ENCODE measurements at places on chromosomes 16 and 17.

- no peak for DNase-seq
Measured at GRCh38 chr17:862582-862981, 80.4 kb downstream of the MRM3 start.

DNA sequence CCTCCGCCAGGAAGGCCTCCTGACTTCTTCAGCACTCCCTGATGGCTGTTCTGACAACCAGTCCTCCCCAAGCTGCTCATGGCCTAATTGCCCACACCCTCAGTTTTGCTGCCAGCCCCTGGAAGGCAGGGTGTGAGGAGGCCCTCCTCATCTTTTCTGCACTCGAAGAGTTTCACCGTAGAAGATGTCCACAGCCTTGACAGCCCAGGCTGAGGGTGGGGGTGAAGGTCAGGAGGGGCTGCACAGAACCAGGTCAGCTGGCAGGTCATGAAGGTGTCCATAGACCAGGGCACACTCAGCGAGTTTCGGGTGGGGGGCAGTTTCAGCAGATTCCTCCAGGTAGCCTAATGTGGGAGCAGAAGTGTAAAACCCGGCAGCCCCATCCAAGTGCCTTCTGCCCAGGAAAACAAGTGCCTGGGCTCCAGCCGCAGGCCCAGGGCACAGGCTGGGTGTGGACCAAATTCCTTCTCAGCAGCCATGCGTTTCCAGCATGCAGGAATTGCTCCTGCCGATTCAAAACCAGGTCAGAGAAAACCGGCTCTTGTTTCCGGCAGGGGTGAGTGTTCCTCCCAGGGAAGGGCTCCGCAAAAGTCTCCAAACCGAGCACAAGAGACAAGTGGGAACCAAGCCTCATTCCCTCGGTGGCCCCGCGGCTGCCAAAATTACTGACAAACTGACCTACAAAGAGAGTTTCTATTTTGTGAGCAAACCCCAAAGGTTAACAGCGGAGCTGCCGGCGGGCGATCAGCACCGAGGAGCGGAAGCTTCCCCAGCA is 228.8 kb downstream of the C16orf78 start:
- DNase-seq: no peak

- no peak for DNase-seq
Measured at GRCh38 chr17:58059141-58059540, 24.1 kb upstream of the DYNLL2 start.

DNA sequence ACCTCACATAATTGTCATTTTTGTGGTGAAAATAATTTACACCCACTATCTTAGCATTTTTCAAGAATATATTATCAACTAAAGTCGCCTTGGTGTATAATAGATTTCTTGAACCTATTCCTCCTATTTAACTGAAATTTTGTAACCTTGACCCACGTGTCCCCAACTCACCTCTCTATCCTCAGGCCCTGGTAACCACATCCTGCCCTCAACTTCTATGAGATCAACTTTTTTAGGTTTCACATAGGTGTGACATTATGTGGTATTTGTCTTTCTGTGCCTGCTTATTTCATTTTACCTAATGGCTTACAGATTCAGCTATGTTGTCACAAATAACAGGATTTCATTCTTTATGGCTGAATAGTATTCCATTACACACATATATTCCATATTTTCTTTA is 73.0 kb upstream of the CNTNAP4 start:
- no peak for DNase-seq

GRCh38 chr17:13702266-13702665 is 100.5 kb upstream of the HS3ST3A1 start:
- DNase-seq: no peak

GRCh38 chr17:75876938-75877751 is 1.2 kb downstream of the TRIM47 start:
- no peak for DNase-seq

DNA sequence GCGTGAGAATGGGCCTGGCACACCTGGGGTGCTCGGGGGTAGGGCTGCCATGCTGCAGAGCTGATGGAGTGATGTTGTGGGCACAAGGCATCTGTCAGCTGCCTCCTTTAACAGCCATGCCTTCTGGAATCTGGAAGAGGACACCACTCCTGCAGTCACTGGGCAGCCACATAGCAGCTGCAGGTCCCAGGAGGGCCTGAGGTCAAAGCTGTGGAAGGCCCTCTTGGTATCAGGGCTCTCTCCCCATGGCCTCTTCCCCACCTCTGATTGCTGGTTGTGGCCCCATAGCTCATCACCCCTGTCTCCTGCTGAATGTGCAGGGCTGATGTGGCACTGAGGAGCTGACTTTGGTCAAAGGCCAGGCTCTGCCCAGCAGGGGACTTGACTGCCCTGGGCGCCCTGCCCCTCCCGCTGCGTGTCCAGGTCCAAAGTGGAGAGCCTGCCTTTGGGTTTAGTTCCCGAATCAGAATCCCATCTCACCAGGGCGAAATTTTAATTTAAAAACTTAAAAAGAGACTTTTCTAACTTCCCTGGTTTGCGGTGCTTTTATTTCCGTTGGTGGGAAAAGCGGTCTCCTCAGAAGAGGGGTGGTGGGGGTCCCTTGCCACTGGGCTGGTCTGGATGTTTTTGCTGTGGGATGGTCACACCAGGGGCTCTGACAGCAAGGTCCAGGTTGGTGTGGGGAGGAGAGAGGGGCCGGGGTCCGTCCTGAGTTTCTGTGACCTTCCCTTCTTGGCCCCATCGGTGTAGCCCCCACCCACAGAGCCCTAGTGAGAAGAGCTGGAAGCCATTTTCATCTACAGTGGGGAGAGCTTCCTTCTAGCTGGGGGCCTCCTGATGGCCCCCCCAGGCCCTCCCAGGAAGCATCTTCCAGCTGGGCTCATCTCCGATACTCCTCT is 5.9 kb downstream of the UBALD2 start:
- no peak for DNase-seq

DNA sequence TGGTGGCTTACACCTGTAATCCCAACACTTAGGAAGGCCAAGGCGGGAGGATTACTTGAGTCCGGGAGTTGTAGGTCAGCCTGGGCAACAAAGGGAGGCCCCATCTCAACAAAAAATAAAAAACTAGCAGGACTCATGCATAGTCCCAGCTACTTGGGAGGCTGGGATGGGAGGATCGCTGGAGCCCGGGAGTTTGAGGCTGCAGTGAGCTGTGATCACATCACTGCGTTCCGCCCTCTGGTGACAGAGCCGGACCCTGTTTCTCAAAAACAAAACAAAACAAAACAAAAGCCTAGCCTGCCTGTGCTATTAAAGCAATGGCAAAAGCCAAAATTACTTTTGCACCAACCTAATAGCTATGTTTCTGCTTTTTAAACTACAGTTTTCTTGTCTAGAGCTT is 1.5 kb downstream of the FCSK start:
- DNase-seq: no peak

DNA sequence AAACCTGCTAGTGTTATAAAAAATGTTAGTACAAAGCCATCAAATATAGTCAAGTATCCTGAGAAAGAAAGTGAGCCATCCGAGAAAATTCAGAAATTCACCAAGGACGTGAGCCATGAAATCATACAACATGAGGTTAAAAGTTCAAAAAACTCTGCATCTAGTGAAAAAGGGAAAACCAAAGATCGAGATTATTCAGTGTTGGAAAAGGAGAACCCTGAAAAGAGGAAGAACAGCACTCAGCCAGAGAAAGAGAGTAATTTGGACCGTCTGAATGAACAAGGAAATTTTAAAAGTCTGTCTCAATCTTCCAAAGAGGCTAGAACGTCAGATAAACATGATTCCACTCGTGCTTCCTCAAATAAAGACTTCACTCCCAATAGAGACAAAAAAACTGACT is 31.7 kb downstream of the RBBP6 start:
- DNase-seq: no peak

DNA sequence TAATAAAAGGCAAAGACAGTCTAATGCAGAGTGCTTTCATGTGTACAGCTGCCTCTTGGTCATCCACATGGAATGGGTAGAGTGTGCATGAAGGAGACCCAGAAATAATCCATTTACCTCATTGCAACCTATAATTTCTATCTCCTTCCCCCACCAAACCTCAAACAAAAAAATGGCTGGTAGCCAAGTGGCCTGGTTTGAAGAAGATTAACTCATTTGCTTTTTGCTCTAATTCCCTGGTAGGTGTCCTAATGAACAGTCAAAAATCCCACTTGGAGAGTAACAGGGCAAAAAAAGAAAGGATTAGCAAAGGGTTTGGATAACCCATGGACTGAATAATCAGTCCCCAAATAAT is 13.0 kb upstream of the LYRM9 start:
- no peak for DNase-seq

DNA sequence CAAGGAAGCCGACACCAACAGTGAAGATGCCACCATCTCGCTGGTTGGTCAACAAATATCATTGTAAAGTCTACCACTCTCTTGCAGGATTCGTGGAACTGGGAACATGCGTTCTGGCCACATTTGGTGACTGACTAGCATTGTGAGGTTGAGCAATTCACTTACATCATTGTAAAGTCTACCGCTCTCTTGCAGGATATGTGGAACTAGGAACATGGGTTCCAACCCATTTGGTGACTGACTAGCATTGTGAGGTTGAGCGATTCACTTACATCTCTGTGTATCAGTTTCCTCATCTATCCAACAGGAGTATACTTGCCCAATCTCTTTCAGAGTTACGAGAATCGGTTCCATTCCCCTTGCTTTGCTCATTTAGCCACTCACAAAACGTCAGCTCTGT is 42.6 kb upstream of the RPH3AL start:
- DNase-seq: no peak

GRCh38 chr17:42783062-42783790 is 2.8 kb downstream of the WNK4 start:
- no peak for DNase-seq

GRCh38 chr17:7014995-7015958 is 2.9 kb downstream of the RNASEK start:
- no peak for DNase-seq

- DNase-seq: peak; percentile 51
Measured at GRCh38 chr16:57815987-57816745, 13.9 kb upstream of the KIFC3 start.

DNA sequence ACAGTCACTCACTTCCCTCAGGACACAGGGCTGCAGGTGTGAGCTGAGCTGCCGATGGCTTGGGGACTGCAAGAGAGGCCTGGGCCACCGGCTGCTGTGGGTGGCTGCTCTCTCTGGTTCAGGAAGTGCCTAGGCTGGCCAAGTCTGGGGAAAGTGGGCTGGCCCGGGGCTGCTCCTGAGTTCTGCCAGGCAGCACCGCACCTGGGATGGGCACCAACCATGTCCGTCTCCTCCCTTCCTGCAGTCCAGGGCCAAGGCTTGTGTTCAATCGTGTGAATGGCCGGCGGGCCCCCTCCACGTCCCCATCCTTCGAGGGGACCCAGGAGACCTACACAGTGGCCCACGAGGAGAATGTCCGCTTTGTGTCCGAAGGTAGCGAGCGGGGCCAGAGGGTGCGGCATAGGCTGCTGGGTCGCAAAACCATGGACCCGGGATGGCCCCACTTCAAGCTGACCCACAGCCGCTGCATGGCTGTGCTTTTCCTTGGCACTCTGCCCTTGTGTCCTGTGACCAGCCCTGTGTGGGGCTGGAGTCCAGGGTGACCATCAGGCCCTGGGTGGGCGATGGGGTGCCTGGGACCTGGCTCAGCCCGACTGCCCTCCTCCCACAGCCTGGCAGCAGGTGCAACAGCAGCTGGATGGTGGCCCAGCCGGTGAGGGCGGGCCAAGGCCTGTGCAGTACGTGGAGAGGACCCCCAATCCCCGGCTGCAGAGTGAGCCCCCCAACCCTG is 1.8 kb upstream of the WDR90 start:
- DNase-seq: no peak

- DNase-seq: no peak
Measured at GRCh38 chr17:75566416-75566815, 21.2 kb upstream of the MYO15B start.

DNA sequence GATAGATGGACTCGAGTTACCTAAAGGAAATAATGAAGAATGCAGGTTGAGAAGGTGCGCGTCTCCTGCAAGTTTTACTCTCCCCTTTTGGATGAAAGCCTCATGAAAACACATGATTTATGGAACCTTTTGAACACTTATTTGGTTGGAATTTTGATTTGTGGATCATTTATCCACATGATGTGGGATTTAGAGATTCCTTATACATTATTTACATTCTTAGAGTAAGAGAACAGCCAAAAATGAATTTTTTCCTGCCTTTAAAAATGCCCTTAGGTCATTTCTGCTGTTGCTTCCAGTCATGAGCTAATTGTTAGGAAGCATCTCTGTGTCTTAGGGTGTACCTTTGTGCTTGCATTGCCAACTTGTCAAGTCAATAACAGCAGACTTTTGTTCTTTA is 99.9 kb downstream of the RPTOR start:
- DNase-seq: no peak

DNA sequence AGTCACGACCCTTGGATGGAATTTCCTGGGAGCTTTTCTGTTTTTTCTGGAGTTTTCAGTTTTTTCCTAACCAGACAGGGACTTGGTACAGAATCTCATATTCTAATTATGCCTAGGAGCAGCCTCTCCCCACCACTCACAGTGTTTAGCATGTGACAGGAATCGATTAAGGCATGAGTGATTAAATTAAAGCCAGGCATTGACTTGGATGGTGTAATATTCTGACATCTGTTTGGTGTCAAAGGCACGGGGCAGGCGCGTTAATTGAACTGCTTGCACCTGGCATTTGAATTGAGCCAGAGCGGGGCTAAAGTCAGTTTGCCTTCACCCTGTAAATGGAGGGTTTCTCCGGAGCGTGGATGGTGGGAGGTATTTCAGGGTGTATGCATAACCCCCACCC is 11.9 kb downstream of the MAPT start:
- DNase-seq: no peak

DNA sequence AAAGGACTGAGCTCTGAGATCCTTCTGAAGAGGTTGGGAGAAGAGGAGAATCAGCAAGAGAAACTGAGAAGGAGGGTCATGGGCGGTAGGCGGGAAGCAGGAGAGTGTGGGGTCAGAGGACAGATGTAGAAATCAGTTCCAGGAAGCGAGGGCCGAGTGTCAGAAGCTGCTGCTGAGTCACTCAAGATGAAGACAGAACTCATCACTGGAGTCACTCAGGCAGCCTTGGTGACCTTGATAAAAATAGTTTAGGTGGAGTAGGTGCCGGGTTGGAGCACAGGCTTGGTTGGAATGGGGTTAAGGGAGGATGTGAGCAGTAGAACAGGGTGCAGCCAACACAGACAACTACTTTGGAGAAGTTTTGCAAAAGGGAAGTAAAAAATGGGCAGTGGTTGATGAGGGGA is 6.1 kb upstream of the ITGAM start:
- DNase-seq: peak; percentile 63

GRCh38 chr17:57391857-57392471 is 135.6 kb downstream of the MSI2 start:
- DNase-seq: no peak

- DNase-seq: no peak
Measured at GRCh38 chr16:24138024-24138423, 118.1 kb upstream of the CACNG3 start.

GRCh38 chr16:3645504-3646347 is 8.8 kb upstream of the DNASE1 start:
- DNase-seq: no peak
